Natural killer cell treated with Interleukin-12 subunit alpha and Interleukin-12 subunit beta and Interleukin-15 and Interleukin-18, amount 100 ng/mL, for 72 hours (primary cell): ENCODE measurements at places on chromosomes 2 and 18. TPM values are rescaled to one million over a fixed set of nuclear protein-coding genes. Genes with fewer than 3 reads are reported as not detected.

DNA sequence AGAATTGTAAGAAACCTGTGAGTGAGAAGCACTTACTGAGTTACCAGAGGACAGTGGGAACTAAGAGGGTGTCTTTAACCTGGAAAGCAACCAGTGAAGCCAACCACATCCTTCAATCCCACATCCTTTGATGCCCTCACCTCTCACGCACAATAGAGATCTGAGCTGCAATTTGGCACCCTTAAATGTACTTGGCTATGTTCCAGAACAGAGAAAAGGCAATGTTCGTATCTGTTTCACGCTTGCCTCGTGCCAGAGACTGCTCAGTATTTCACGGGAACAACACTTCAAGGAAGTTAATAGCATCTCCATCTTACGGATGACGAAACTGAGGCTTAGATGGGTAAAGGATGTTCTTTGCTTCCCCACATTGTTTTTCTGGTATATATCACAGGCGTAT, 167.4 kb downstream of the DPP10 start:
- no peak for DNase-seq

DNA sequence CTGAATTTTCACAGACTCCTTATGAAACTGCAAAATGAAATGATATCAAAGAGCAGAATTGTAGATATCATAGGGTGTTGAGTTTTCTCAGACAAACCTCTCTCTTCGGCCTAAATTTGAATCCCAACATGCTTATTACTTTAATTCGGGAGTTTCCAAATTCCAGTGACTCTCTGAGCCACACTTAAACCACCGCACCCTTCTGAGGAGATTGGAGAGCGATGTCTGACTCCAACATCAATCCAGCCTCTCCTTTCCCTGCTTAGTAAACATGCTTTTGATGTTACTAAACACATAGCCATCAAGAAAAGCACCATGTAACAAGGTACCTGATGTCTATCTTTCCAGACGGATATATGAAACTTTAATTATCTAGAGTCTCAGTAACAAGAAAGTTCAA, 103.1 kb upstream of the ARHGAP28 start:
- no peak for DNase-seq

DNA sequence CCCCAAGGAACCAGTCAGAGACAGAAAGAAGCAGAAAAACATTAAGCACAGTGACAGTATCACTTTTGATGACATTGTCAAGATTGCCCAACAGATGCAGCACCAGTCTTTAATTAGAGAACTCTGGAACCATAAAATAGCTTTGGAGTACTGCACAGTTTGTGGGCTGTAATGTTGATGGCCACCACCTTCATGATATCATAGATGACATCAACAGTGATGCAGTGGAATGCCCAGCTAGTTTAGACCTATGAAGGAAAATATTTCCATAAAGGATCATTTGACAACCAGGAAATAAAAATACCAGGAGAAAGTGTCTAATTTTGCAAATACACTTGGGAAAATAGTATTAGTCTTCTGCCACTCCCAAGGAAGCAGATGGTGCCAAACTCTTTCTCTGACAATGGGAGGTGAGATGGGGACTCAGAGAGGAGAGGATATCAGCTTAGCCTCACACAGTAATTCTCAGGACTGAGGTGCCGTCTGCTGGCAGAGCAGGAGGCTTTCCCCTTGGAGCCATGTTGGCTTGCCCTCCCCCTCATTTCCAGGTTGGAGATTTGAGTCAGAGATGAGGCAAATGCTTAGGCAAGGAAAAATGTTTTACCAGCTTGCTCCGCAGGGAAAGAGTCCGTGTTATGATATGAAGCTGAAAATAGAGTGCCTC, 107.5 kb upstream of the CELF4 start:
- DNase-seq: no peak

DNA sequence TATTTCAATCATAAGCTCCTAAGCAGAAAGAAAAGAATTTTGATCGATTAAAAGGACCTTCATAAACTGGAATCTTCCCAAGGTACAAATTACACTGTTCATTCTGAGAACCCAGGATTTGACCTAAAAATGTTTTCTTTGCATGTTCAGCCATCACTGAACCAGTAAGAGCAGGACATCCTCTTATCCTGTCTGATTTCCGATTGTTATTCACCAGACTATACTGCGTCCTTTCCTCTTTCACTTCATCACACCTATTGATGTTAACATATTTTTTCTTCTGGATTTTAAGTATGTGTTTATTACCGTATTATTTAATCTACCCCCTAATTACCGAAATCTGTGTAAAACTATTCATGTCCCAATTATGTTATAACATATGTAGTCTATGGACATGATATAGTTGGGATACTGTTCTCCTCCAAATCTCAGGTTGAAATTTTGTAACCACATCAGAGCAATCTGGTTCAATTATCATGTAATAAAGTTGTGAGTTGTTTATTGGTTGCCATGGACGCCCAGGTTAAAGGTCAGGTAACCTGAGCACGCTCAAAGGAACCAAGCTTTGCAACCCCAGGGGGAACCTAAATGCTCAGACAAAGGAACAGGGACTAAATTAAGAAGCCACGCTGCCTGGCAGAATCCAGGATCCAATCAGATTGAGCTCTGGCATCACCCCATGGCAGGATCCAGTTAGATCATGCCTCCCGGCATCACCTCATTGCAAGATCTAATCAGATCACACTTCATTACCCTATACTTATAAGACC, 11.6 kb upstream of the TBC1D8 start:
- no peak for DNase-seq

- DNase-seq: no peak
Observed at GRCh38 chr18:76765649-76766048, 56.7 kb upstream of the ZNF236 start.

GRCh38 chr2:240986787-240987411, 11.5 kb upstream of the SNED1 start:
- peak; percentile 28 for DNase-seq

- no peak for DNase-seq
Observed at GRCh38 chr2:172376016-172376415, 51.4 kb upstream of the ITGA6 start.

- DNase-seq: no peak
Observed at GRCh38 chr2:135099802-135100483, 47.9 kb downstream of the RAB3GAP1 start.

DNA sequence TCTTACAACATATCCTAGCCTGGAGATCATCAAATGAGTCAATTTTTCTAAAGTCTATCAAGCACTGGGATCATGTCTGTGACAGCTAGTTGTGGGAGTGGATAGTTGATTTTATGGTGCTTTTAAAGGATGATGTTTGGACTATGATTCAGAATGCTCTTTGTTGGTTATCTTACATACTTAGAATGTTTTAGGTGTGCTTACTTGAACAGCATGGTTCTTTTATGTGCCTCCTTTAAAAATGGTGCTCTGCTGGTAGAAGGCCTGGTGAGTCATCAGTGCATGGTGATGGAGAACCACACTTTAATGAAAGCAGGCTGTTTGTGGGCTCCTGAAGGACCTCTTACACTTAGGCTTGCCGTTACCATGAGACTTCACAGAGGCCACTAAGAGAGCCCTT, 682.7 kb upstream of the FANCL start:
- no peak for DNase-seq

GRCh38 chr2:166653185-166653813, 159.2 kb upstream of the SCN7A start:
- no peak for DNase-seq

- DNase-seq: no peak
Observed at GRCh38 chr2:202104286-202104870, 31.3 kb downstream of the KIAA2012 start.

GRCh38 chr2:183078163-183078463, 434 bp upstream of the DUSP19 start:
- no peak for DNase-seq

DNA sequence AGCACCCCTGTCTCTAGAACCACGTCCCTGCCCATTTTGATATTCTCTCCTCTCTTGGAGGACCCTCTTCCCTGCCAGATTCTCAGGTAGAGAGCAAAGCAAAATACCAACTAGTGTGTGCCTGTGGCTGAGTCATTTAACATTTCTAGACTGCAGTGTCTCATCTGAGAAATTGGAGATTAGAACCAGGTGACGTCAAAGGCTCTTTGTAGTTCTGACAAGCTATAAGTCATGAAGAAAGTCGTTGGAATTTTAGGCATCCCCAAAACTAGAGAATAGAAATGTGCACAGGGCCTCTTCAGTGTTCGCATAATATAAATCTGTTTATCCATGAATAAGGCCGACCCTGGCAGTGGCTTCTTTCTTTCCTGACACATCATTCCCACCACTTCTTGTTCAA, 74.4 kb upstream of the TANC1 start:
- no peak for DNase-seq

- DNase-seq: no peak
Observed at GRCh38 chr2:80102026-80102425, 202.5 kb downstream of the LRRTM1 start.

DNA sequence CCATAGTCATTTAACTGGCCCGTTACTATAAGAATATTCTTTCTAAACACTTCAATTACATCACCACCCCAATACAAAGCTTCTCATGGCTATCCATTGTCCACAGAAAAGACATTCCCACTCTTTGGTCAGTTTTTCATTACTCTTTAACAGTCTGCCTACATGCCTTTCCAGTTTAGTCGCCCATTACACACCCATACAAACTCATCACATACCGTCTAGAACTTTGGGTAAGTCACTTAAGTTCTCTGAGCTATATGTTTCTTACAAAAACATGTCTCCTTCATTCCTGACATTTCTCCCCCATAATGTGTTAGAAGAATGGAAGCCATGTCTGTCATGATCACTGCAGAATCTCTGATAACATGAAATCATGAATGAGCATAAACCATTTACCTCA, 108.2 kb upstream of the STK17B start:
- DNase-seq: no peak

GRCh38 chr18:8787371-8787670, 82.0 kb downstream of the MTCL1 start:
- no peak for DNase-seq

- no peak for DNase-seq
Observed at GRCh38 chr2:38171208-38171855, 95.4 kb upstream of the CYP1B1 start.

DNA sequence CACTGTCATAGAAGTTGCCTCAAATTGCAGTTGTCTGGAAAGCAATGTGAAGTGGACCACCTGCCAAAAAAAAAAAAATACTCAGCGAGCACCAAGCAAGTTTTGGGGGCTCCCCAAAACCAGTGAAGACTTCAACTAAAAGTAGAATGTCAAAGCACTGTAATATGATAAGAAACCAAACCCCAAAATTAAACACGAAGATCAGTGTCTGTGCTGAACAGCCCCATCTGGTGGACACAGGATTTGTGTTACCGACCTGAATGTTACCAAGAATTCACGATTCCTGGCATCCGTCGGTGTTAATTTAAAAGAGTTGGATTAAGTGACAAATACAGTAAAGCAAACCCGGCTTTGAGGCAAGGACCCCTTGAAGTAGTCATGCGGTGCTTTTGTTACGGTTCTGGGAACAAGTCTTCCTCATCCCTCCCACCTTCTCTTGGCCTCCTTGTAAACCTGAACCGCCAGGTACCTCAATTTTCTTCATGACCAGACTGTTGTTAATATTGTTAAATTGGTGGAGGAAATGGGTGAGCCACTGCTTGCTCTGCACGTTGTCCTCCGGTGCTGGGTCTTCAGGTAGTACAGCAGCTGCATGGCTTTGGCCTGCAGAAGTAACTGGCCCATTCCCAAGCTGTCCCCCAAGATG, 31.3 kb upstream of the SSB start:
- DNase-seq: no peak

GRCh38 chr2:107602801-107603200, 223.9 kb upstream of the RGPD4 start:
- DNase-seq: no peak

- no peak for DNase-seq
Observed at GRCh38 chr2:107595285-107595684, 231.4 kb upstream of the RGPD4 start.

GRCh38 chr2:84212611-84213314, 246.3 kb downstream of the SUCLG1 start:
- no peak for DNase-seq

DNA sequence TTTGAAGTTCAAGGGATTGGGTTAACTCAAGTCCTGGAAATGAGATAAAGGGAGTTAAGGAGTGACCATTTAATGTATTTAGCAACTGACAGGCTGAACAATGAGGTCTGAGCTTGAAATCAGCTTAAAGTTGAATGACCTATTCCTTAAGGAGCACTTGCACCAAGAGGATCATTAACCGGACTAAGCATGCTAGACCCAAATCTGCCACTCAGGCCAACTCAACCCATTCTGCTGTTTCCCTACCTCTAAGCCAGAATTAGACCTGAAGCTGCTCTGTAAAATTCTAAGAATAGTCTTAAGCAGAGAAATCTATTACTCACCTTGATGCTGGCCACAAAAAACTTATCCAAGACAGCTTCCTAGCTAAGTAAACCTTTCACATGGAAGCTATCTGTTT, 59.8 kb downstream of the SPRED2 start:
- DNase-seq: no peak

DNA sequence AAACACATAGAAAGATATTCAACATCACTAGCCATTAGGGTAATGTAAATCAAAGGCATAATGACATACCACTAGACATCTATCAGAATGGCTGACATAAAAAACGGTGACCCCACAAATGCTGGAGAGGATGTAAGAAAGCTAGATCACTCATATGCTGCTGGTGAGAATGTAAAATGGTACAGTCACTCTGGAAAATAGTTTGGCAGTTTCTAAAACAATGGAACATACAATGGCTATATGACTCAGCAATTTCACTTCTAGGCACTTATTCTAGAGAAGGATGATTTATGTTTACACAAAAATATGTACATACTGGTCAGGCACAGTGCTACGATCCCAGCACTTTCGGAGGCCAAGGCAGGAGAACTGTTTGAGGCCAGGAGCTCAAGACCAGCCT, 87.3 kb downstream of the COLEC12 start:
- no peak for DNase-seq

IL1A gene
- total RNA-seq: 0.25 TPM

CNGA3 gene
- total RNA-seq: not detected

LYPD6 gene
- total RNA-seq: not detected

SP140 gene
- total RNA-seq: 55.3 TPM

IL1F10 gene
- total RNA-seq: not detected

CSRNP3 gene
- not detected for total RNA-seq

DSG2 gene
- 0.14 TPM for total RNA-seq

RGPD3 gene
- total RNA-seq: not detected

GALR1 gene
- total RNA-seq: not detected

EPB41L3 gene
- total RNA-seq: not detected

NPAS2 gene
- 0.31 TPM for total RNA-seq

CYP26B1 gene
- total RNA-seq: not detected

TSHZ1 gene
- 19.8 TPM for total RNA-seq
